ENCODE measurements at places on chromosomes 4 and X.

DNA sequence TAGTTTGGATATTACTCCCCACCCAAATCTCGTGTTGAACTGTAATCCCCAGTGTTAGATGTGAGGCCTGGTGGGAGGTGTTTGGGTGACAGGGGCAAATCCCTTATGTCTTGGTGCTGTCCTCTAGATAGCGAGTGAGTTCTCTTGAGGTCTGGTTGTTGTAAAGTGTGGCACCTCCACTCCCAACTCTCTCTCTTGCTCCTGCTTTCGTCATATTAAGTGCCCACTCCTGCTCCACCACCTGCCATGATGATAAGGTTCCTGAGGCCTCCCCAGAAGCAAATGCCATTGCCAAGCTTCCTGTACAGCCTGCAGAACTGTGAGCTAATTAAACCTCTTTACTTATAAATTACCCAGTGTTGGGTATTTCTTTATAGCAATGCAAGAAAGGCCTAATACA is 944.3 kb downstream of the ADGRL3 start:
- no peak for DNase-seq

GRCh38 chr4:182113779-182114178 is 129.4 kb upstream of the TENM3 start:
- no peak for DNase-seq

DNA sequence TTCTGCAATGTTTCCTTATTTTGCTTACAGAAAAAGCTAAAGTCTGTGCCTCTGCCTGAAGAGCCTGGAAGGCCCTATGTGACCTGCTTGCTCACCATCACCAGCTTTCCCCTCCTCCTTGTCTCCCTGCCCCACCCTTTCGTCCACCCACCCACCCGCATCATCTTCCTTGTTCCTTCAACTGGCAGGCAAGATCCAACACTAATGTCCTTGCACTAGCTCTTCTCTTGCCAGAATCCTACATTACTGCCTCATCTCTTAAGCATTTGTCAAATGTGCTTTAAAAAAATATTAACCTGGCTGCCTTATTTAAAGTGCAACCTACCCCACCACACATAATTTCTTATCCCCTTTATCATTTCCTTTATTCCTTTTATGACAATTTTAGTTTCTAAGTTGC is 165.1 kb upstream of the PPP3CA start:
- DNase-seq: no peak

DNA sequence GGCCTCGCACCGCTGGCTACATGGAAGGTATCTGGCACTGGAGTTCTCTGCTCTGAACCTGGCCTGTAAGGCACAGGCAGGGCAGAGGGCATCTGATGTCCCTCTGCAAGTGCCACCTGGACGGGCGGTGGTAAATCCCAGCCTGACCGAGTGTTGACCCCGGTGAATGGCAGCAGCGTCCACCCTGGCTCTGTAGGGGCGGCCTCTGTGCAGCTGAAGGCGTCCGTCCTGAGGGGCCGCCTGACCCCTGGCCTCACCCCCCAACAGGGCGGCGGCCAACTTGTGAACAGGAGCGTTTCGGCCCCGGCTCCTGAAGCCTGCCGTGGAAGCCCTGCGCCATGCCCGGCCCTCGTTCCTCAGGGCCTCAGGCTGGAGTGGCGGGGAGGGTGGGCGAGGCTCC is 51.4 kb downstream of the CPZ start:
- DNase-seq: no peak

GRCh38 chr4:3449574-3450534 is 8.1 kb downstream of the HGFAC start:
- no peak for DNase-seq

GRCh38 chr4:125791896-125792295 is 477.1 kb downstream of the FAT4 start:
- no peak for DNase-seq

- no peak for DNase-seq
Observed at GRCh38 chr4:26023203-26023972, 109.4 kb downstream of the SMIM20 start.

DNA sequence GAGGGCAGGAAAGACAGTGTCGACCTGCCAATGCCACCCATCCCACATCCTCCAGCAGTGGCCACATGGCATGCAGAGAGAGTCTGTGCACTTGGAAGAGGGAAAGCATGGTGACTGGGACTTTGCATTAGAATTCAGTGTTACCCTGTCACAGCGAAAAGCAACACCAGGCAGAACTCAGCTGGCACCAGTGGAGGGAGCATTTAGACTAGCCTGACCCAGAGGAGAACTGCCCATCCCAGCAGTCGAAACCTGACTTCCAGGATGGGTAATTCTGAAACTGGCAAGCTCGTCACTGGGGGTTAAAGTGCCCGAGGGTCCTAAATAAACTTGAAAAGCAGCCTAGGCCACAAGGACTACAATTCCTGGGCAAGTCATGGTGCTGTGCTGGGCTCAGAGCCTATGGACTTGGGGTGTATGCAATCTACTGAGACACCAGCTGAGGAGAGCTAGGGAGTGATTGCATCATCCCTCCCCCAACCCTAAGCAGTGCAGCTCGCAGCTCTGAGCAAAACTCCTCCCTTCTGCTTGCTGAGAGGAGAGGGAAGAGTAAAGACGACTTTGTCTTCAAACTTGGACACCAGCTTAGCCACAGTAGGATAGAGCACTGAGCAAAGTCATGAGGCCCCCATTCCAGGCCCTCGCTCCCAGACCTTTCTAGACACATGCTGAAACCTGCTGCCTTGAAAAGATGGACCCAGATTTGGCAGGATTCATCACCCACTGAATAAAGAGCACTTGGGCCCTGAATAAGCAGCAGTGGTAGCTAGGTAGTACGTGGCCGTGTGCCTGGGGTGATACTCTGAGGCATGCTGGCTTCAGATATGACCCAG is 68.8 kb downstream of the DDX60L start:
- DNase-seq: no peak

GRCh38 chr4:4859799-4860599 is 534 bp downstream of the MSX1 start:
- no peak for DNase-seq

- no peak for DNase-seq
Observed at GRCh38 chr4:161203865-161204264, 959.9 kb downstream of the FSTL5 start.

DNA sequence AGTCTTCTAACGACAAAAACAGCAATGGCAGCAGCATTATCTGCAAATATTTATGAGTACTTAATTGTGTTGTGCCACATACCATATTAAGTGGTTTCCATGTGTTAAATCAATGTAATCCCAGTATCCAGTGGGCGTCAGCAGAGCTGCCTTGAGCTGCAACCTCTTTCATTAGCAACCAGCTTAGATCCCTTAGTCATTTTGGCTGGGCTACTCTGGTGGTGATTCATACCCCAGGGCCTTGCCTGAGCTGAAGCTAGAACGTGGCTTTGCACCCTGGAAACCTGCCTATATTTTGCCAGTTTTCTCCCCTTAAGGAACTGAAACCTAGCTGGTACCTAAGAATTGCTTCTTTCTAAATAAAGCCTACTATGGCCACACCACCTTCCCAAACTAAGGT is 474.3 kb upstream of the FTHL17 start:
- DNase-seq: no peak

GRCh38 chr4:169228076-169228475 is 42.7 kb downstream of the SH3RF1 start:
- DNase-seq: no peak

DNA sequence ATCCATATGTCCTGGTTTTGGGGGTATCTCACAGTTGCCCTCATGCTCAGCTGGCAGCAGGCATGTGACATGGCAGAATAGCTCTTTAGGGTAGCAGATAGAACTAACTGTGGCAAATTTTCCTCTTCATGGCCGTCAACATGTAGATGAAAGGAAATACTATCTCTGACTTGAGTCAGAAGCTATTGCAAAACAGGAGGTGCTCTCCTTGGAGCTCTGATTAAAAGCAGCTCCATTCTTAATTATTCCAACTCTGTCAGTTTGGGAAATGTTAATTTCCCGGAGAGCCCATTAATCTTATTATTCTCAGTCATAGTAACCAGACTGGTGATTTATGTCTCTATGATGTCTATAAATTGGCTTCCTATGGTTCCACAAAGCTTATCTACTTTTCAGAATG is 18.2 kb downstream of the IL13RA1 start:
- DNase-seq: no peak

DNA sequence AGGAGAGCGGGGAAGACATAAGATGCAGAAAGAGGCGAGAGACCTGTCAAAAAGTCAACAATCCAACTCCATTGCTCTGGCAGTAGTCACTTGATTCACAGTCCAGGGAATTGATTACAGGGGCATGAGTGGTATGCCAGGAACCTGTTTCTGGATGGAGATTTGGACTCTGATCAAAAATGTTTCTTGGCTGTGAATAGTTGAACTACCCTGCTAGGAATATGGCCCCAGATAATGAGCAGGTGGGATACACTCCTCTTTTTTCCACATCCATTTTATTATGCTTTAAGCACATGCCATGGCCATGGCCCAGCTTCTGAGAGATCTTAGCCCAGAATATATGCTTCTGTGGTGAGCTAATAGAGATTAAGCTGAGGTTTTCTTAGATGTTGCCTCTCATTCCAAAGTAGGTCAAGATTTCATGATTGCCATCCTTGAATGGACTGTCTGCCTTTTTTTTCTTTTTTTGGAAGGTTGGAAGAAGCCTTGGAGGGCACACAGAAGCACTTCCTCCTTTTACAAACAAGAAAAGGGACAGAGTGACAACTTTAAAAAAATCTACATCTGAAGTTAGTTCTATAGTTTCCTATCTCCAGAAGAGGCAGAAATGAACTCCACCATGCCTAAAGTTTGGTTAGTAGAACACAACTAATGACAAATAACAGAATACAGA is 121.9 kb downstream of the KIT start:
- DNase-seq: no peak

DNA sequence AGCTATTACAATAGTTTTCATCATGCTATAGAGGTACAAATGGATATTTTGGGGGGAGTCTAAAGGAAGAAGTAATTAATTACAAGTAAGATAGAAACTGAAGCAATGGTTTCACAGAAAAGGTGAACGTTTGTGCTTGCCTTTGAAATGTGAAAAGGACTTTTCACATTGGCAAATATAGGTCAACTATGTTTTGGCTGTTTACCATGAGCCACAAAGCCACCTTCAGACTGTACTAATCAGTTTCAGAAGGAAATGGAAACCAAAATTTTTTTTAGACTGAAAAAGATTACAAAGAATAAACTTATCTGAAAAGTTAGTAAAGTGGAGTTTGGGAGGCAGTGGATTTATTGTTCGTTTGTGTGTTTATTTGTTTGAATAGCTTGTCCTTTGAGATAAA is 32.1 kb downstream of the SYTL5 start:
- no peak for DNase-seq

DNA sequence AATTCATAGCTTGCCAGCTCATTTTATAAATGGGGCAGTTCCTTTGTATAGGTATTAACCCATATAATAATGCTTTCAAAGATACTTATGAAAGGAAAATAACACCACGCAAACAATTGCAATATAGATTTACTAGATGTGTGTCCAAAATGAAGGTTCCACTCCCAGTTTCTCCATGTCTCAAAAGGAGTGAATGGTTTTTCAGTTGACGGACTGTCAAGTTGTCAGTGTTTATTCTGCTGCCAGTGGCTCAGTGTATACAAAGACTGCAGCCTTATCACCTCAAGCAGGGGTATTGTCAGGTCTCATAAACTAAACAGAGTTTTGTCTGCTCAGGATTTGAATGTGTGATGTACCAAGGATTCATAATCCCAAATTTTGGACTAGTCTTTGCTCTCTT is 585.3 kb upstream of the ATOH1 start:
- DNase-seq: no peak

DNA sequence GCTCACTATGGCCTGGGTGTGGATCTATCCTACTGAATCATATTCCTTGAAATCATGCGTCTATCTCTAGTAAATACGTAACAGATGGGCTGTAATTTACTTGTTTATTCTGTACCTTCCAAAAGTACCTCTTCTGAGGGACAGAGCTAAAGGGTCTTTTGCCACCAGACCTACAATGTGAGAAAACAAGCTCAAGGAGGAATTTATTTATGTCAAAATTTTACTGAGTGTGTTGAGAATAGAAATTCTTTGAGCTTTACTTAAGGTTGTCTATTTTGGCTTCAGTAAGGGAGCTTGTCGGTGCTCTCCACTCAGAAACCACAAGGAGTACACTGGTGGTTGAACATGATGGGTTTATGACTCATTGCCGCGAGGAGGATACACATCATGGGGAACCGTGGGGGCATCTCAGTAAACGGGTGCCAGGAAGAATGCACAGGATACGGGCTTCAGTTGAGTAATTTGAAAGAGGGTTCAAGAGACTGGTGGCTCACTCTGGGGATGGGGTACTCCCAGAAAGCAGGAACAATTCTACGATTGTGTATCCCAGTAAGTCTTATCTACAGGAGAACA is 3.0 kb downstream of the ANK2 start:
- no peak for DNase-seq

GRCh38 chr4:40525752-40526598 is 103.7 kb downstream of the RBM47 start:
- no peak for DNase-seq

GRCh38 chrX:153984351-153985178 is 12.0 kb downstream of the TMEM187 start:
- no peak for DNase-seq

DNA sequence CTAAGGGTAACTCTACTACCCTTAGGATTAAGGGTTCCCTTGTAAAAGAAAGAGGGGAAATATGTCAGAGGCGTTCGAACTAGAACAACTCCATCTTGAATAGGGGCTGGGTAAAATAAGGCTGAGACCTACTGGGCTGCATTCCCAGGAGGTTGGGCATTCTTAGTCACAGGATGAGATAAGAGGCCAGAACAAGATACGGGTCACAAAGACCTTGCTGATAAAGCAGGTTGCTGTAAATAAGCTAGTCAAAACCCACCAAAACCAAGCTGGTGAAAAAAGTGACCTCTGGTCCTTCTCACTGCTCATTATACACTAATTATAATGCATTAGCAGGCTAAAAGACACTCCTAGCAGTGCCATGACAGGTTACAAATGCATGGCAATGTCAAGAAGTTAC is 922.0 kb downstream of the DMD start:
- no peak for DNase-seq

- no peak for DNase-seq
Observed at GRCh38 chr4:124803641-124804040, 91.1 kb upstream of the ANKRD50 start.

GRCh38 chr4:157701695-157701994 is 471.2 kb downstream of the GASK1B start:
- DNase-seq: no peak

DNA sequence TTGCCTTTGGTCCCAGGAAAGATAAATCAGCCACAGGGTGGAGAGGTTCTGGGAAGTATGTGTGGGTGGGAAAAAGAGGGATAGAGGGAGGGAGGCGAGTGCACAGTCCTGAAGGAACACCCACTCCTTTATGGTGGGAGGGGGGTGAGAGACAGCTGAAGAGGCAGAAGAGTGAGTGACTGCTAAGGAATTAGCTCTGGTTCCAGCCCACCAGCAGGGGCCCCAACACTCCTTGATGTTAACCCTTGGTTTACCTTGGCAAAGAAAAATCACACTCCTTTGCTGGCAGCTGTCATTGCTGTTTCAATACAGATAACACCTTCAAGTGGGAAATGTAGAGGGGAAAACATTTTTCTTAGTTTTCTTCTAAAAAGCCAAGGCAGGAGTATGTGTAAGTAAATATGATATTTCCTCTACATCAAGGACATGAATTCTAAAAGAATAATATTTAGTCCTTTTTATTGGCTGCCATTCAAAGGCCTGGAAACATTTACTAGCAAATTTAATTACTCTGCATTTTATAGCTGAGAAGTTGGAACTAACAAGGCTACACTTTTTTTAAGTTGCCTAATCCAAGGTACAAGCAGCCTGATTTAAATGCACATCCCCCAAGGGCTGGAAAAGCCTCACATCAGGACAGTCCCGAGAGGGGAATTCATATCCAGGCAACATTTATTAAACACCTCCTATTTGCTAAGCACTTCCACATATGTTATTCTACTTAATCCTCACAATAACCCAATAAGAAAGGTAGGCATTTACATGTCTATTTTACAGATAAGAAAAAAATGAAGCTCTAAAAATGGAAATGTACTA is 81.7 kb downstream of the HS6ST2 start:
- DNase-seq: no peak

Data from activated CD8-positive, alpha-beta memory T cell treated with anti-CD3 and anti-CD28 coated beads for 4 hours (primary cell).